ELR (cell line): ENCODE measurements at places on chromosomes 7 and 10.

GRCh38 chr7:30366606-30367005 lies 82.2 kb downstream of the ZNRF2 start:
- DNase-seq, result peak; percentile 57

DNA sequence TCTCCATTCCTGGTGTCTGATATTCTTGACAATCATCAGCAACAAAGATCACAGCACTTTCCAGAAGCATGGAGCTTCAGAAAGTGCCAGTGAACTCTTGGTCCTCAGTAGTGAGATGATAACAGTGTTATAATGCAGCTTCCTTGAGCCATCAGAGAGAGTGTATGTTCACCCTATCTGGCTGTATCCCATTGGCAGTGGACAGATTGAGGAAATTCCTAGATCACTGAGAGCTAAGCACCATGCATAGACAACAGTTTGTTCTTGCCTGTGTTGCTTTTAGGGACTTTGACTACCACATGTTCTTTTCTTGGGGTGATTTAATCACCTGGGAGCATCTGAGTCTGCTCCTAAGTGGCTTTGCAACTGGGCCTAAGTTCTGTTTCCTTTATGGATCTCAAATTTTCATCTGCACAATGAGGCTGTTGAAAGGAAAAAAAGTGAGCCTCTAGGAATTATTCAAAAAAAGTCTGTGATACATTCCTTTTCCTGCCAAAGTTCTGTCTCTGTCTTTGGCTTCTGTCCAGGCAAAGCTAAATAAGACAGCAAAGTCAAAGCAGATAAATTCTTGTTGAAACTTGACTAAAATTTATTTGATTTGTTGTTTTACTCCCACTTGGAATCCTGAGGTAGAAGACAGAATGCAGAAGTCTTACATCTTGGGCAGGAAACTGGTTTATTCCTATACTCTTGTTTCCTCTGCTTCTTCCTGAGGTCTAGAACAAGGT lies 14.5 kb upstream of the ZNF282 start:
- DNase-seq, result no peak

DNA sequence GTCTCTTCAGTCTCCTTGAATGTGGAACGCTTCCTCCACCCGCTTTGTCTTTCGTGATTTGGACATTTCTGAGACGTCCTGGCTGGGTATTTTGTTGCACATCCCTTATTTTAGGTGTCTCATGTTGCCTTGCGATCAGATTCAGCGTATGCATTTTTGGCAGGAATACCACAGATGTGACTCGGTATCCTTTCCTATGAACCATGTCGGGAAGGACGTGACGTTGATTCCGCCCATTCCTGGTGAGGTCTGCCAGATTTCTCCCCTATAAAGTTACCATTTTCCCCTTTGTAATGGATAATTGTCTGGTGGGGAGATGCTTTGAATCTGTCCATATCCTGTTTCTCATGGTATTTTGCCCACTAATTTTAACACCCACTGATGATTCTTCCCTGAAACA lies 49.6 kb downstream of the RBM17 start:
- DNase-seq, result no peak

GRCh38 chr10:114498413-114499111 lies 94.3 kb upstream of the AFAP1L2 start:
- no peak for DNase-seq

GRCh38 chr7:149476791-149477190 lies 15.9 kb upstream of the ZNF777 start:
- no peak for DNase-seq

DNA sequence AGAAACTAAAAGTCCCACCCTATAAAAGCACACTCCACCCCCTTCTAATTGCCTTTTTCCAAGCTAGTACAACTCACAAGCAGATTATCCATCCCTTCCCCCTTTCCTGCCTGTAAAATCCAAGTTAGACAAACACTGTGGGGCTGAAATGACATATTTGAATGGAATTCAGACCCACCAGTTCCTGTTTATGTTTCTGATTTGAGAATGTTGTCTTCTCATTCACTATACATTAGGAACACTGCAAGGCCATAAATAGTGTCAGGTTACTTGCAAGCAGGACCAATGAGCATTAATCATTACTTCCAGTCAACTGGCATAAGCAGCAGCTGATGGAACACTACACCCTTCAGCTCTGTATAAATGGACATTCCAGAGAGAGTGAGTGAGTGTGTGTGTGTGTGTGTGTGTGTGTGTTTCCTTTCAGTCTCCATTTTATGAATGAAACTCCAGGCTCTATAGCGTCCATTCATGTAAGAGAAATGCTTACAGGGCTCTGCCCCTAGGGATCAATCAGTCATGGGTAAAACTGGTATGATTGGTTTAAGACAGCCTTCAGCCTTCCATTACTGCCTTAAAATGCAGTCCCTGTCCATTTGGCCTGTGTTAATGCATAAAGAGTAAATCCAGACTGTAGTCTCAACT lies 69.3 kb downstream of the ETV1 start:
- peak; percentile 100 for DNase-seq

- no peak for DNase-seq
Measured at GRCh38 chr7:128961030-128961659, 23.4 kb downstream of the IRF5 start.

DNA sequence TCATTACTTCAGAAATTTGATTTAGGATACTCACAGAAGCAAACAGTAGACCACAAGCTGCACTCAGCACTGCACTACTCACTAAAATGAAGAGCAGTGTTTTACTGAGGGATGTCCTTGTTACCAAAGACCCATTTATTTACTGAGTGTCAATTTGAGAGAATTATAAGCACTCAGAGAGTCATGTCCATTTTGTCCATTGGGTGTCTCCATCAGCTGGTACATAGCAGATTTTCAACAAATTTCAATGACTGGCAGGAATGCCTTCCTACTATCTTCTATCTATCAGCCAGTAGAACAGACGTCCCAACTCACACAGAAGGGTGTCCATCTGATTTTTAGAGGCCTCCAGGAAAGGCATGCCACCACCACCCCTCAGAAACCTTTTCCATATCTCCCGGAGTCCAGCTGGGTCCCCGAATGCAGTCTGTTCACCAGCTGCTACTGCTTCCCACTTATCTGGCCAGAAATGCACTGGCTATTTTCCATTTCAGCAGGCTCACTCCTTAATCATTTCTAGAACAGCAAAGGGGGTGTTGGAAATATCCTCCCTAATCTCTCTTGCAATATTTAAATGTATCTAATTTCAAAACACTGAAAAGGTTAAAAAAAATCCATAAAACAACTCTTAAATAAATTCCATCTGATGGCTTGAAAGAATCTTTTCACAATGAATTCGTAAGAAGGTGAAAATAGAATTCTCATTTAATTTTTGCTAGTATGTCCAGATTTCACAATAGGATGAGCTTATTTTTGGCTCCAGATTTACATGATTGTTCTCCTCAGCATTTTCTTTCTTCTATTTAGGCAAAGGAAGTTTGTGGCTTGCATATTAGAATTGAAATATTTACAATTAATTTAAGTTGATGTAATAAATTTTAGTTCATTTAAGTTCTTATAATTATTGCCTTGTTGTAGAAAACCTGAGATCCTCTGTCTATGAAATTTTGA lies 1164.0 kb upstream of the CELF2 start:
- no peak for DNase-seq
